ENCODE measurements at places on chromosomes 12 and 14.

GRCh38 chr12:118851891-118852290 lies 129.4 kb upstream of the SRRM4 start:
- no peak for DNase-seq

GRCh38 chr12:6078398-6079096 lies 45.9 kb downstream of the VWF start:
- no peak for DNase-seq

DNA sequence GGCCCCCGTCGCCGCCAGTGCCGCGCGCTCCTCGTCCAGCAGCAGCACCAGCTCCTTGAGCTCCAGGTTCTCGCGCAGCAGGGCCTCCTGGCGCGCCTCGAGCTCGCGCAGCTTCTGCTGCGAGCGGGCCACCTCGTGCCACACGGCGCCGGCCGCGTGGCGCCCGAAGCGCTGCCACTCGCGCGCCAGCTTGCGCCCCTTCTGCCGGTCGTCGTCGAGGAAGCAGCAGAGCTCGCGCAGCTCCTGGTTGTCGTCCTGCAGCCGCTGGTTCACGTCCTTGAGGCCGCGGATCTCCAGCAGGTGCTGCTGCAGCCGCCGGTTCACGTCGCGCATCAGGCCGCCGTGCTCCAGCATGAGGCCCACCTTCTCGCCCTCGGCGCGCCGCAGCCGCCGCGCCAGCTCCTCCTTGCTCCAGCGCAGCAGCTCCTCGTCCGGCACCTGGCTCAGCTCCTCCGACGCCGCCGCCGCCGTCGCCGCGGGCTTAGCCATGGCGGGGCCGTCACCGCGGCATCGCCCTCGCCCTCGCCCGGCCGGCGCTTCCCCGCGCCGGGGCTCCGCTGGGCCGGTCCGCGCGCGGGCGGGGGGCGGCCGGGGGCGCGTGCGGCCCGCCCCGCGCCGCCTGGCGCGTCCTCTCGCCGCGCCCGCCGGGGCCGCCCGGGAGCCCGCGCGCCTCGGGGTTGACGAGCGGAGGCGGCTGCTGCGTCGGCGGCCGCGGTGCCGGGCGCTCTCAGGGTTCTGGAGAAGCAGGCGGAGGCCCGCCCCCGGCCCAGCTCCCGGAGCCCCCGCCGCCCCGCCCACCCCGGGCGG lies at the start of gene CCDC85C:
Gene CCDC85C (minus strand): TSS at position 737 of the 807 bp plus-strand sequence. CDS start 248 bp downstream, at position 489.
- peak; percentile 53 for DNase-seq

- DNase-seq = no peak
Measured at GRCh38 chr14:71988476-71988875, 56.2 kb downstream of the RGS6 start.

- DNase-seq = no peak
Measured at GRCh38 chr12:131834798-131835615, 6.8 kb downstream of the MMP17 start.

DNA sequence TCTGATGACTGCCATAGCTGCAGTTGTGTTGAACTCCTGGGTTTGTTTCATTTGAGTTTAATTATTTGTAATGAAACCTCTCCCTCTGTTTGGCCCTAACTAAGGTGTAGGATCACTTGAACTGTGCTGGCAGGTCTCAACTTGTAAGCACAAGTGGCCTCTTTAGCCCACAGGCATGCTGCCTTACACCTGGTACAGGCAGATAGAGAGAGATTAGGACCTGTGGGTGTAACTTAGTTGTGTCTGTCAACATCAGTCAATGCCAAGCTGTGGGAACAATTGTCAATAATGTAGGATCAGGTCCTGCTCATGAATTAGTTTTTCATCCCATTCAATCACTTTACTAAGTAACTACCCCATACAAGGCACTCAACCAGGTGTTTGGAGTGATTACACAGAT lies 263.0 kb upstream of the G2E3 start:
- DNase-seq = no peak

- no peak for DNase-seq
Measured at GRCh38 chr12:31600252-31600651, 9.3 kb upstream of the DENND5B start.

- no peak for DNase-seq
Measured at GRCh38 chr14:70822530-70823185, 13.3 kb upstream of the MAP3K9 start.

- no peak for DNase-seq
Measured at GRCh38 chr12:69066492-69067373, 133.8 kb upstream of the CPM start.

GRCh38 chr14:90625445-90625844 lies 190.8 kb downstream of the TTC7B start:
- no peak for DNase-seq

DNA sequence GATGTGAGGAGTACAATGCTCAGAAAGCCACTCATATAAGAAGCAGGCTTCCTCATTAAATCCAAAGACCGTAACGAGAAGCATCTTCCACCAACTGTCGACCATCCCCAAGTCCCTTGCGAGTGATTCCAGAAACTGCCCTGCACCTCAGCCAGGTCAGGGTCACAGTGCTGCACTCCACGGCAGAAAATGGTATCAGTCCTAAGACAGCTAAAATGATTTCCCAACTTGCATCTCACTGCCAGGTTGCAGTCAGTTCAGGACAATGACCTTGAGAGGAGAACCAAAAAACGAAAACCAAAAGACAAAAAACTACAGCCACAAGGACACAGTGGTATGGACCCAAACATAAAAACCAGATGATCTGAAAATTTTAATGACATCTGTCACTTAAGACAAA lies 20.6 kb downstream of the SBNO1 start:
- no peak for DNase-seq

DNA sequence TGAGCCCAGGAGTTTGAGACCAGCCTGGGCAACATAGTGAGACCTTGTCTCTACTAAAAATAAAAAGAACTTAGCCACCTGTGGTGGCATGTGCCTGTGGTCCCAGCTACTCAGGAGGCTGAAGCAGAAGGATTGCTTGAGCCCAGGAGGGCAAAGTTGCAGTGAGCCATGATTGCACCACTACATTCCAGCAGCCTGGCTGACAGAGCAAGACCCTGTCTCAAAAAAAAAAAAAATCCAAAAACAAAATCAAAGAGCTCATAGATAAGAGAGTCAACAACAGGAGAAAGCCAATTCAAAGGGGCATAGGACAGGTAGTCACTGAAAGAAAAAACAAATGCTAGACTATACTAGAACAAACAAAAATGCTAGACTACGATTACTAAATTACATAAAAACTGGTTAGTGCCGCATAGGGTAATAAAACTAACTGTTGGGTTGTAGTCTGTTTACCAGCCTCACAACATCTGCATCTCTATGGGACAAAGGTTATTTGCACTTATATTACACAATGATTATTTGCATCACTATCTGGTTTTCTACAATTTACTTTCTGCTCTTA lies 16.6 kb upstream of the EEA1 start:
- no peak for DNase-seq

DNA sequence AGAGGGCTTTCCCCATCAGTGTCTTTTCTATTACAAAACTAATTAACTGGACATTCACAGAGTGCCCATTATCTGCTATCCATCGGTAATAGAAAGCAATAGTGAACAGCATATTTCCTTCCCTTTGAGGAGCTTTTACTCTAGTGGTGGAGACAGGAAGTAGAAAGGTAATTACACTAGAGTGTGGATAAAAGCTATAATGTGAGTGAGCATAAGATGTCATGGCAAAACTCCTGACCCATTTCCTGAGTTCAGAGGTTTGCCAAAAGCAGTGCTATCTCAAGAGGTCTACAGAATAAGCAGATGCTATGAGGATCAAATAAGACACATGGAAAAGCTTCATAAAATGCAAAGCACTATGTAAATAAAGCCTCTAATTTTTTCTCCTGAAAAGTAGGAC lies 24.0 kb downstream of the TIMELESS start:
- DNase-seq = no peak

GRCh38 chr14:63918411-63918810 lies 65.6 kb downstream of the SYNE2 start:
- DNase-seq = no peak

GRCh38 chr12:53205747-53206419 lies 1.2 kb downstream of the ITGB7 start:
- DNase-seq = peak; percentile 32

- no peak for DNase-seq
Measured at GRCh38 chr14:67239582-67239981, 1.7 kb upstream of the PALS1 start.

GRCh38 chr12:96223411-96224218 lies 29.4 kb downstream of the ELK3 start:
- no peak for DNase-seq

DNA sequence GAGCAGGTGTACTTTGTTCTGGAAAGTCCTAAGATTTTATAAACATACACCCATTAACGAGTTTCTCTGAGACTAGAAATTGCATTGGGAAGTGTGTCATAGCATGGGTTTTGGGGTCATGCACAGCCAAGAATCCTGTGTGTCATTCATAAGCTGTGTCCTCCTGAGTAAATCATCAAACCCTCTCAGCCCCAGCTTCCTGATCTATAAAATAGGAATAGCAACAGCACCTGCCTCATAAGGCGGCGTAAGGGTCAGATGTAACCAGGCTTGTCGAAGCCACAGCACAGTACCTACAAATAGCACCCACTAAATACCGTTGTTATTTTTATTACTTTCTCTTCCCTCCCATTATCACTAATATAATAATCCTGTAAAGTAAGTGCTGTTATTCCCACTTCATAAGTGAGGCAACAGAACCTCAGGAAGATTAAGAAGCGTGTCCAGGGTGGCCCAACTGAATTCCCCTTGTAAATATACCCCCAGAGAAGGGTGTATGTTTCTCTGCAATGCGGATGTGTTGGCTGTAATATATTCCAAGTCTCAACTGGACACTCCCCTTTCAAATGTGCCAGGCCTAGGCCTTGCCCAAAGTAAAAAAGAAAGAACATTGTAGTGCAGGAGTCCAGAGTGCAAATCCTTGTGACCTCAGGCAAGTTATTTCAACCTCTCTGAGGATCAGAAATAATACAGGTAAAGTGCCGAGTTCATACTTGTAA lies 188.3 kb upstream of the BCL2L14 start:
- DNase-seq = no peak

DNA sequence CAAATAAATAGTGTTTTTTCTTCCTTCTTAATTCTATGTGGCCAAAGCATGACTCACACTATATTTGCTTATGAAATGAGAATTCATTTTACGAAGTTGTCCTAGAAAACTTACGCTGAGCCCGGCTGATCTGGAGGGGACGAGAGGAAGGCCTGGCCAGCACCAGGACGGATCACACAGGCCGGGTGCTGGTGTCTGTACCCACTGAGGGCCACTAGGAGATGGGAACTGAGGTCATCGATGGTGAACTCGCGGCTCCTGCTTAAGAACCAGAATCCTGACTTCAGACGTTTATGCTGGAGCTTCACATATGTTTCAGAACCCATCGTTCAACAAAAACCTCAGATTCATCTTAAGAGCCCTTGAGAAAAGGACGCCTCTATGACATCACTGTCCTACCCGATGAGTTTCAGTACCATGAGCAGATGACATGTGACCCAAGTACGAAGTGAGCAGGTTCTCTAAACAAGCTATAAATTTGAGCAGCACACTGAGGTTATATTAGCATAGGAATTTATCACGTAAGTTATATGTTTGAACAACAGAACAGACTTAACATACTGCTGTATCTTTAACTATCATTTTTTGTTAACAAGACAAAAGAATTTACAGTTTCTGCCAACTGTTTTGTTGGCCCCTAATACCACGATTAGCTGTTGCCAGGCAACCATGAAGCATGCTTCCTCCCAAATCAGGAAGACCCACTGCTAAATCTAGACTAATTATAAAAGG lies 111.9 kb downstream of the FOXN3 start:
- no peak for DNase-seq

DNA sequence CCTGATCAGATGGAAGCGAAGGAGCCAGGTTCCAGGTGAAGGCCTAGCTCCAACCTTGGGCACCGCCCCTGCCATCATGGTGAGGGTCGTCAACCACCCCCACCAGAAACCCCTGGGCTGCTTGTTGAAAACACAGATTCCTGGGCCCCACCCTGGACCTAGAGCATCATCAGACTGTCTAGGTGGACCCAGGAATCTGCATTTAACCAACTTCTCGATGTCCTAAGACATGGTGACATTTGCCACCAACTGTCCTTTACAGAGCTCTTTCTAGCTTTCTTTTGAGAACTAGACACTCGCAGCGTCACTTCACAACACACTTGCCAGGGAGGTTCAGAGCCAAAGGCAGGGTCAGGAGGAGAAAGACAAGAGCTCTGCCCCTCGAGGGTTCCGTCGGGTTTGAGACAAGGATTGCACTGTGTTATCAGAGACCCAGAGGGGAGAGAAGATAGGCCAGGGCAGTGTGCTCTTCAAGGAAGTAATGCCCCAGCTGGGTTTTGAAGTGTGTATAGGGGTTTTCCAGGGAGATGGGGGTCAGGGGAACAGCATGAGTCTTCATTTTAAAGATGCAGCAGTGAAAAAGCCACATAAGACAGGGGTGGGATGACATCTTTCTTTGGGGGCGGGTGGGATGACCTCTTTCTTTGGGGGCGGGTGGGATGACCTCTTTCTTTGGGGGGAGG lies 24.6 kb downstream of the RFLNA start:
- no peak for DNase-seq

DNA sequence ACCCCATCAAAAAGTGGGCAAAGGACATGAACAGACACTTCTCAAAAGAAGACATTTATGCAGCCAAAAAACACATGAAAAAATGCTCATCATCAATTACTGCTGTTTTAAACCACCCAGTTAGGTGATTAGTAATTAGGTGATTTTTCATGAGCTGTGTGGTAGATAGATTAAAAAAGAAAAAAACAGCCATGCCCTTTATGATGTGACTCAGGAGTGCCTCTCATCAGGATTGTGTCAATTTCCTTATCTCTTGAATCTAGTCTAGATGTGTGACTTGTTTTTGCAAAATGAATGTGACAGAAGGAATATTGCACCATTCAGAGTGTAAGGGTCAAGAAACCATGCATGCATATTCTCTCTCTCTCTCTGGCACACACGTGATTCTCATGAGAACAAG lies 5.7 kb downstream of the OR10A7 start:
- DNase-seq = no peak

DNA sequence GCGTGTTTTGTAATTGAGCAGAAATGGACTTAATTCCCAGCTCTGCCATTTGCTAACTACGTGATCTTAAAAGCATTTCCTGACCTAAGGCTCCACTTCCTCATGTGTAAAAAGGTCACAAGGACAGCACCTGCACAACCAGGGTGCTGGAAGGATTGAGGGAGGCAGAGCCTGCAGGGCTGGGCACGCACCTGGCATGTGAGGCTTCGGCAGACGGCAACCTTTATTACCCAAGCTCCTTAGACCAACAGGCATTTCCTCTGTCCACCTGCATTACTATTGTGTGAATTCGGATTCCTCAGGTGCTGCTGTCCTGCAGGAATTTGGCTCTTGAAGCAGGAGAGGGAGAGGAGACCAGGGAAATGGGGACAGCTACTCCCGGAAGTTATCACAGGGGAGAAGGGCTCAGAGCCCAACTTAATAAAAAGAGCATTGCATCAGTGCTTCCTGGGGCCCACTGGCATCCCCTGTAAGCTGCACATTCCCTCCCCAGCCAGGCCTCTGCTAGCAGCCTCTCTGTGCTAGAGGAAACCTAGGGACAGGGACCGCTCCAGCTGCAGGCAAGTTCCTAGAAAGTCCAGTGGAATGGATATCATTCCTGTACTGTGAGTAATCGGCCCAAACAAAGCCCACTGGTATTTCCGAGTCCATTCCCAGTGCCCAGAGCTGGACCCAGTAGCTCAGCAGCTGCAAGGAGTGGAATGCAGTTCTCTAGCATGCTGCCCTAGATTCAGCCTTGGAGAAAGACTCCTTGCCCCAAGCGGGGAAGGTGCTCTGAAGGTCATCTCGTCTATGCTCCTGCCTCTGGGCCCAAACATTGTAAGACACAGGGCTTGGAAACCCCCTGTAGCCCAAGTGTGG lies 157.1 kb upstream of the CCND2 start:
- DNase-seq = no peak
